Activated T-cell treated with anti-CD3 and anti-CD28 coated beads, Interleukin-2, amount 50 U/mL, for 48 hours (primary cell): ENCODE measurements at places on chromosomes 3 and 15.

- DNase-seq: no peak
Measured at GRCh38 chr3:147392625-147392946, 13.8 kb downstream of the ZIC4 start.

DNA sequence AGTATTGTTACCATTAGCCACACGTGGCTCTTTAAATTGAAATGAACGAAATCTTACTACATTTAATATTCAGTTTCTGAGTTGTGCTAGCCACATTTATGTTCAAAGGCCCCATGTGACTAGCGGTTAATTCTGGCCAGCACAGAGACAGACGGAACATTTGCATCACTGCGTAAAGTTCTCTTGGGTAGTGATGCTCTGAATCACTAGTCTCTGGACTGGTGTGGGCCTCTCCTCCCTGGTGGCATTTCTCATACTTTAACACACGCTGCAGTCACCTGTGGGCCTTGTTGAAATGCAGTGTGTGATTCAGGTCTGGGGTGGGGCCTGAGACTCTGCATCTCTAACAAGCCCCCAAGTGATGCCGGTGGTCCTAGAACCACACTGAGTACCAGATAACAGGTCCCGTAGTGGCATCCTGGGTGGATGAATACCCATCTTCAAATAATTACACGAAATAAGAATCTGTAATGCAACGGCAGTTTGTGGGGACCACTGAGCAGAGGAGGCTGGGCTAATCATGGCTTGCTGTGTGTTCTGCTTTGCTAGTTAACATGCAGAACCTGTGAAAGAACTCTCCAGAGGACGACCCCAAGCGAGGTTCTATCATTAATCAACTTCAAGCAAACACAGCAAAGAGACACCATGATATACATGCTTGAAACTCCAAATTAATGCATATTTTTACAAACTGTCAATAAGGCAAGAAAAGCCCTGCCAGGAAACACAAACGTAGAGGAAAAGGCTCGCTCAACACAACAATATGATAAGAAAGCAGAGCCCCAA lies 623.8 kb downstream of the FOXP1 start:
- no peak for DNase-seq

DNA sequence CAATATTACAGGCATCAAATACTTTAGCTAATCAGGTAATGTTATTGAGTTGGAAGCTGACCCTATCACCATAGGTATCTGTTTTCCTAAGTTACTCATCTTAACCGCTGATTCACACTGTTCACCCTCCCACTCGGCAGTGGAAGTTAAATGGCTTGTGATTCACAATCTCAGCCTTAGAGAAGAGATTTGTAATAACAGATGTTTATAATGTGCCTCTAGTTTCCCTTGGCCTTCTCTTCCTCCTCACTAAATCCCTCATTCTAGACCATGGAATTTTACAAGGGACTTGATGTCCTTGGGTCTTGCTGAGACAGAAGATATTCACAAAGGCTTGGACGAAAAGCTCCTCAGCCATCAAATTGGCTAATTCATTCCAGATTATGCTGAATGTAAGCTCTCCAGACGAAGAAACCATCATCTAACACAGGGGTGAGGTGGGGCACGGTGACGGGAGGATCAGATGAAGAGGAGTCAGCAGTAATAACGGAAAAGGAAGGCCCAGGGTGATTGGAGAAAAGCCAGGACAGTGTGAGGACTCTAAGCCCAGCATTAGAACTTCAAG lies 931.7 kb downstream of the MCTP2 start:
- no peak for DNase-seq

DNA sequence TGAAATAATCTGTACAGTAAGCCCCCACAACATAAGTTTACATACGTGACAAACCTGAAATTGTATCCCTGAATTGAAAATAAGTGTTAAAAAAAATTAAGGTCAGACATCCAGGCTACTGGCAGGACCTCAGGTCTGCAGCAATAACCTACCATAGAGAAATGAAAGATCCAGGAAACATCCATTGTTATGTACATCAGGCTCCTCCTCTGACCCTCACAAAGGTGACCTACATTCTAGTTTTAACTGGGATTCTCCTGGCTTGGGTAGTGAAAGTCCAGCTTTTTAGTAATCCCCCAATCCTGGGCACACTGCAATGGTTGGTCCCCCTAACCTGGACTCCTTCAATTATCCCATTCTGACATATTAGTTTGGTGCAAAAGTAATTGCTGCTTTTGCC lies 749.6 kb upstream of the LMCD1 start:
- DNase-seq: no peak

DNA sequence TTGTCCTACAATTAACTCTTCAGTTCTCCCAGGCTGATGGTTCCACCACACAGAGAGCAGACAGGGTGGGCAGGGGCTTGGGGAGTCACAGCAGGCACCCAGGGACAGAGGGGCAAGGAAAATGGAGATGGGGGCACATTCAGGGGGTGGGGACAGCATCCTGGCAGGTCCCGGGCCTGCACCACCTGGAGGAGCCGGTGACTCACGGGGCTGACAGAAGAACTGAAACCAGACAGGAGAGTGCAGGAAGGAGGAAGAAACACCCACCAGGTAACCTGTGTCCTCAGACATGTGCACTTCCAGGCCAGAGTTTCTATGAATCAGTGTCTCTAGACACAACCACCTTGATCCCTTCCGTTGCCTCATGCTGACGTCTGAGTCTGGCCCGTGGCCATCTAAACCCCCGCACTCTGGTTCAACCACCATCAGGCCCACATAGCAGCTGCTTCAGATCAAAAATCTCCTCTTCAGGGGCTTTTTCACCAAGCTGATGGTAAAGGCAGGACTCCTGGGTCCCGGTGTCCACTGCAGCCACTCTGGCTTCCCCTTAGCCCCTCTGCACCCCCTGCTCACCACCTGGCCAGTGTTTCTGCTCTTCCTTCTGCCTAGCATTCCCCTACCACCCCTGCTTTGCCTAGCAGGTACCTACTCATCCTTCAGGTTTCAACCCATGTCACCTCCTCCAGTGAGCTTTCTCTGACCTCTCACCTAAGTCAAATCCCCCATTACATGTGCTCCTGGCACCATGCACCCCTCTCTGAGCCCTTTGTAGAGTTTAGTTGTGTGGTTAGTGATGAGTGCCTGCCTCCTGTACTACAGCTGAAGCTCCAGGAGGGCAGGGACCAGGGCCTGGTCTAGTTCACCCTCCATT lies 16.5 kb upstream of the CYP11A1 start:
- DNase-seq: peak; percentile 84

DNA sequence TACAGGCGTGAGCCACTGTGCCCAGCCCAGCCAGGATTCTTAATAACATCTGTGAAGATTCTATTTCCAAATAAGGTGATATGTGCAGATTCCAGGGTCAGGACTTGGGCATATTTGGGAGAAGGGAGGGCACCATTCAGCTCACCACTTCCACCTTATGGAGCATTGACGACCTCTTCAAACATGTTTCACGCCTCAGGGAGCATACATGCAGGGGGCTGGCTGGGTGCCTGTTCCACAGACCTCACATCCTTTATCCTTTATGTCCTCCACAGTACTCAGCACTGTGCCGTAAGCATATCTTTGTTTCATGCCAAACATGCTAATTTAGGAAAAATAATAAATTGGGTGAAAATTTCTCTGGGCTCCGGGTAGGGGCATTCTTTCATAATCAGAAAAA lies 229.0 kb downstream of the THSD4 start:
- DNase-seq: no peak

DNA sequence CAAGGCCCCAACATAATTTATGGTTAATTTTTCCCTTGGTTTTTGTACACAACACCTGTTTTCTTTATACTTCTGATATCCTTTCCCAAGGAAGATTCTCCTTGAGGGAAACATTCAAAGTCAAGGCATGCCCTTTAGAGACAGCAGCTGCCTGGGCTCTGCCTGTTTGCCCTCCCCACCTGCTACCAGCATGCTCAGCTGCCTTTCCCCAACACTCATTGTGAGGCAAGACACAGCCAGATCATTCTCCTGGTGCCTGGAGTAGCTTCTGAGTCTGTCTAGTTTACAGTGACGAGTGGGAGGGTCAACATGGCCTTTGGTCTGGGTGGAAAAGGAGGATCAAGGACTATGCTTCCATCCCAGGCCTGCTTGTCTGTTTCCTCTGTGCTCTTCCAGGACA lies 132.5 kb downstream of the EPHB1 start:
- DNase-seq: no peak
